Stimulated activated CD4-positive, alpha-beta T cell treated with anti-CD3 and anti-CD28 coated beads, Interleukin-1b, Interleukin-23, amount 100 ng/mL, for 48 hours (primary cell): ENCODE measurements at places on chromosomes 16 and 17.
A peak's percentile ranks its signal among the peaks of the same experiment; 100 is the strongest.

DNA sequence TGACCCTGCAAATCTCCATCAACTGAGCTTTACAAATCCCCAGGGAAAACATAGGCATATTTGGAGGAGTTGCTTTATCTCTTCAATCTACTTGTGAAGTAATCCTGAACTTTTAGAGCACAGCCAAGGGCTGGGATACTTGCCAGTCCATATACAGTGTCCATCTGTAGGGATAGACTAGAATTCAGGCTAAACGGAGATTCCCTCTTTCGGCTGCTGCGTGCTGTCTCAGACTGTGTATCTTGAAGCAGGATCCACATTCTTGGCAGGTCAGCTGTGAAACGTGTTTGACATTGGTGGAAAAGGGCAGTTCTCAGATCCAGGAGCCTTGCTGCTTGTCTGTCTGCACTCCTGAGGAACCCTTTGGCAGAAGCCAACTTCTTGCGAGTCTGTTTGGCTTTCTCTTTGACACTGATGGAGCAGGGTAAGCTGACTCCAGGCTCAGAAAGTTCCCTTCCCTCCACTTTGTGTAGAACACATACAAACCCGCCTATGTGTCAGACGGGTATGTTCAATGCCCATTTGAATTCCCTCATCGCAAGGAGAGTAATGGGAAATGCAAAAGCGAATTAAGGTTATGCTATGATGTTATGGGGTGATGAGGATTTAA, 221.8 kb downstream of the MAP2K4 start:
- no peak for DNase-seq

- no peak for DNase-seq
Observed at GRCh38 chr16:87828071-87828906, 41.0 kb downstream of the SLC7A5 start.

GRCh38 chr16:4578961-4579530, 22.9 kb downstream of the C16orf96 start:
- no peak for DNase-seq

- DNase-seq, result no peak
Observed at GRCh38 chr17:42817866-42818265, 6.2 kb downstream of the BECN1 start.

- no peak for DNase-seq
Observed at GRCh38 chr17:46035112-46035818, 36.2 kb downstream of the STH start.

GRCh38 chr16:72769876-72770275, 278.1 kb downstream of the ZFHX3 start:
- DNase-seq, result no peak

GRCh38 chr17:79483842-79484241, 127.0 kb downstream of the RBFOX3 start:
- DNase-seq, result no peak

DNA sequence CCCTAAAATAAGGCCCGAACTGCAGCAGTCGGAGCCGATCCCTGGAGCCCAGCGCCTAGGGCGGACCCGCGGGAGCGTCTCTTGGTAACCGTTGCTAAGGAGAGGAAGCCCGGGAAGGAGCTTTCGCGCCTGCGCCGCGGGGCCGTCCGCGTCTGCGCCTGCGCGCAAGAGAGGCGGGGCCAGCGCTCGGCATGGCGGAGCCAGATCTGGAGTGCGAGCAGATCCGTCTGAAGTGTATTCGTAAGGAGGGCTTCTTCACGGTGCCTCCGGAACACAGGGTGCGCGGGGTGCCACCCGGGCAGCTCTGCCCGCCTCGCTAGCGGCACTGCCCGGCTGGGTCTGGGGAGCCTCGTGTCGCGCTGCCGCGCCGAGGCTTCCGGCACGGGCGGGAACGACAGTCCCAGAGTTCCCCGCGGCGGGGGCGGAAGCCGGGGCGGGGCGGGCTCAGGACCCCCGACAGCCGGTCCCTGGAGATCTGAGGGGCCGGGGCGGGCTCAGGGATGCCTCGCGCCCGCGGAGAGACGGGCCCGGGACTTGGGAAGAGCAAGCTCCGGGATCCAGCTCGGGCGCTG, at the start of gene CDK10:
Gene CDK10, plus strand, starts transcription at position 170 of the 572 bp plus-strand sequence. Its CDS starts 22 bp downstream, at position 192.
- DNase-seq, result peak; percentile 89

- no peak for DNase-seq
Observed at GRCh38 chr17:75341784-75342486, 52.7 kb upstream of the SLC25A19 start.

- peak; percentile 52 for DNase-seq
Observed at GRCh38 chr16:71855937-71856662, 10.3 kb downstream of the ATXN1L start.

GRCh38 chr16:49365711-49366509, 7.7 kb upstream of the C16orf78 start:
- no peak for DNase-seq

DNA sequence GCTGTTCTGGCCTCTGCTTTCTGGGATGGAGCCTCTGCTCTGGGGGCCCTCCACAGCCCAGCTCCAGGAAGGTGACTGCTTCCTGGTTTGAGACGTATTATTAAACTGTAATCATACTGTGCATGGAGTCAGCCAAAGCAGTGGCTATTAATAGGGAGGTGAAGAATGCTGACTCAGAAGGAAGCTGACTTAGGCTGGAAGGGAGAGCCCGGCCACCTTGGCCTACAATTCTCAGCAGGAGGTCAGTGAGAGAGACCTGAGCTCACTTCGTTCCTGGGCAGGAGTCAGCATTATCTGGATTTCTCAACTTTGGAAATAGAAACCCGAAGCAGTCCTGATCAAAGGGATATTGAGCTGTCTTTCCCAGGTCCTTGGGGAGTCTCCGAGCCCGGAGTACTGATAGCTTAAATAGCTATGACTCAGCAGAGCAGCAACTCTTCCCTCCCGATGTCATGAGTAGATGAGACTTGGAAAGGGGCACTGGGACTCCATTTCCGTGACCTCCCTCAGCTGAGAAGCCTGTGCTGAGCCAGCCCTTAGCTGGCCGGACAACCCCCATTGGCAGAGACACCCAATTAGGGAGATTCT, 91.8 kb downstream of the YPEL2 start:
- DNase-seq, result no peak

DNA sequence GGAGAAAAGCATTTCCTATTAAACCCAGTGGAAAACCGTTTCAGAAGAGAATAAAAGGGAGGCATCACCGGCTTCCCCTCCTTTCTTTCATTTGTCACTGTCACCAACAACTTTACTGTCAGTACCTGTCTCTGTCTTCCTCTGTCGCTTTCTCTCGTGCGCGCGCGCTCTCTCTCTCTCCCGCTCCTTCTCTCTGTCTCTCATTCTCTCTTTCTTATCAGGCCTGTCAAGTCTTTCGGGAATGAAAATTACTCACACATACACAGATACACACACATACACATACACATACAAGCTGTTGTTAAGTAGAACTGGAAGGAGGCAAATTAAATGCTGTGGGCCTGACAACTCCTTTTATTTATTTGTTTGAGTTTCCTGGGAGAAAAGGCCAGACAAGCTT, 17.6 kb downstream of the MYOCD start:
- DNase-seq, result no peak

DNA sequence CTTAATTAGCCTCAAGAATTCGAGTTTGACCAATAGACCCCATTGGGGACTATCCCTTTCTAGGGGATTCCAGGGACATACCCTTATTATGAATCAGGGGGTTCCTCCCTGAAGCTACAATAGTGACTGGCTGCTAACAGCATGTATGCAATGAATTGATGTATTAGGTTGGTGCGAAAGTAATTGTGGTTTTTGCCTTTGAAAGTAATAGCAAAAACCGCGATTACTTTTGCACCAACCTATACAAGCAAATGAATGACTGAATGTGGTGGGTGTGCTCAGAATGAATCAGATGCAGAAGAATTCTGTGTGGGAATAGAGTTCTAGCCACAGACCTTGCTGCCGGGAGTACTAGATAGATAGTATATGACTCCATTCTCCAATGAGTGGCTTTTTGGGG, 76.7 kb downstream of the HLF start:
- peak; percentile 11 for DNase-seq

DNA sequence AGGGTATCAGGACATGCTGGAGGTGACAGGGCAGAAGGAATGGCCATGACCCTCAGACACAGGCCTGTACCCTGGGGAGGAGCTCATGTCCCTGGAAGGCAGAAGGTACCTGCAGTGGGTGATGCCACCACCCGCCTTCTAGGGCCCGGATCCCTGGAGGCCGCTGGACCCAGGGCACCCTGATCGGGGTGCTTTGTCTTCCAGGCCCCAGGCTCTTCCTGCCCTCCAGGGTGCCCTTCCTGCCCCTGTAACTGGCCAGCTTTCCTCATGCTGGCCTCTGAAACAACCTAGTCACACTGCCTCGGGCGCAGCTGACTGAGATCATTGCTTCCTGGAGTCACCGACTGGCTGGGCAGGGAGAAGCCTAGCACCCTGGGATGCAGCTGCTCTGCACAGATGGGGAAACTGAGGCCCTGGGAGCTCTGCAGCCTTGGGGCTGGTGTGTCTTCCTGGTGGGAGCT, 5.8 kb downstream of the ADCY7 start:
- no peak for DNase-seq

- no peak for DNase-seq
Observed at GRCh38 chr17:1150863-1151600, 28.7 kb downstream of the ABR start.

- no peak for DNase-seq
Observed at GRCh38 chr17:81403671-81404534, 8.6 kb downstream of the BAHCC1 start.

- DNase-seq, result no peak
Observed at GRCh38 chr17:82972836-82973372, 106.5 kb upstream of the METRNL start.

DNA sequence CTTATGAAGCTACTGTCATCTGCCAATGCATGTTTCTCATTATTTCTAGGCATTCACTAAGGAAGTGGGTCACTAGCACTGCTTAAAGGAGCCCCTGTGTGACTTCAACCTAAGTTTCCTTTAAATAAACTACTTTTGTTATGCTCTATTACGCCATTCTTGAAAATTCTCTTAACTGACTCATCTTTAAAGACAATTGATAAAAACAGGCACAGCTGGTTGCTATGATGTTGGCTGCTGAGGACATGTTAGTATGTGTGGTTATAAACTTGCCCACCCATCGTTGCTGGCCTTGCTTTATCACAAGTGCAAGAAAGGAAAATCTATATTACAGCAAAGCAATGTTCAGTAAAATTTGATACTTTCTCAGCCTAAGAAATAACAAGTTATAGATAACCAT, 75.8 kb upstream of the CNTNAP4 start:
- no peak for DNase-seq

DNA sequence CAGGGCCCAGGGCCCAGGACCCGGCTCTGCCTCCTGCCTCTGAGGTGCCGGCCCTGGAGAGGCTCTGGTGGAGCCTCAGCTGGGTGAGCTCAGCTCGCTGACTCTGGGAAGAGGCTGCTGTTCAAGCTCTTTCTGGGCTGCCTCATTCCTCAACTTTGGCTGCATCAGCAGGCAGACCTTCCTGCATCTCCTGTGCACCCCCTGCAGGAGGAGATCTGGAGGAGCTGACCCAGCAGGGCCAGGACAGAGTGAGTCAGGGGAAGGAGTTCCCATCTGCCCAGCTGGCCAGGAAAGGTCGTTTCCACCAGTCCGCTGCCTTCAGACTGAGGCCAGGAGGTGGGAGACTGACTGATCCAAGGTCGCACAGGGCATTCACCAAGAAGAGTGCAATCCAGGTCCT, 10.7 kb downstream of the CRHR1 start:
- no peak for DNase-seq

- DNase-seq, result no peak
Observed at GRCh38 chr16:67023689-67024088, 5.3 kb upstream of the CBFB start.

GRCh38 chr16:53281280-53281679, 153.0 kb upstream of the RBL2 start:
- DNase-seq, result no peak

DNA sequence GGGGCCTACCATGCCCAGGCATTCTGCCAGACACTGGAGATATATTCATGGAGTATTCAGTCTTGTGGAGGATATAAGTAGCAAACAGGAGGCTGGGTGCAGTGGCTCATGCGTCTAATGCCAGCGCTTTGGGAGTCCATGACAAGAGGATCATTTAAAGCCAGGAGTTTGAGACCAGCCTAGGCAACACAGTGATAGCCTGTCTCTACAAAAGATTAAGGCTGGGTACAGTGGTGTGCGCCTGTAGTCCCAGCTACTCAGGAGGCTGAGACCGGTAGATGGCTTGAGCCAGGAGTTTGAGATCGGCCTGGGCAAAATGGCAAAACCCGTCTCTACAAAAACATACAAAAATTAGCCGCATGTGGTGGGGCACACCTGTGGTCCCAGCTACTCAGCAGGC, 37.7 kb upstream of the CDH3 start:
- no peak for DNase-seq

DNA sequence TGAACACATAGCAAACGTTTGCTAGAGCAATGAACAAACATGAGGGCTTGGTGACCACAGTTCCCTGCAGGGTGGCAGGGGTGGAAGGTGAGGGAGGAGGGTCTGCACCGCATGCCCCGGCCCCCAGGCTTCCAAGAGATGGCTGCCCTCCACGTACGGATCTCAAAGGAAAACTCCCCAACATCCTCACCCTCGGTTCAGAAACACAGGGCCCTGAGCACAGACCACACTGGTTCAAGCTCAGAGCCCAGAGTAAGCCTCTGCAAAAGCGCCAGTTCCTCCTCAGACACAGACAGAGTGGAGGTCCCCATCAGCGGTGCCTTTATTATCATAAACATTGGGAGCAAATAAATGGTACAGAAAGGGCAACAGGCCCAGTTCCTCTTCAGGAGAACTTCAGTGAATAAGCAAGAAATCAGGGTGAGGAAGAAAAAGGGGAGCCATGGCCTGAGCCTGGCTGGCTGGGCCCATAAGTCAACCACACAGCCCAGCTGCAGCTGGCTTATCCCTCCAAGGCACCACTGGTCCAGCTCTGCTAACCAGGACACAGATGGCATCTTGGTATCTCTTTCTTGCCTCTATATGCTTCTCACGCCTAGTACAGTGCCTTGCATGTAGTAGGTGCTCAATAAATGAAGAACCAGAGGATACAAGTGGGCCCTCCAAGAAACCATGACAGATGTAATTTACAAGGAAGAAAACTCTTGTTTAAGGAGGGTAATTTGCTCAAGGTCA, 11.0 kb downstream of the MPO start:
- DNase-seq, result no peak

GRCh38 chr17:74045608-74046280, 157.7 kb upstream of the RPL38 start:
- DNase-seq, result no peak

GRCh38 chr16:10895053-10895946, 18.3 kb downstream of the CIITA start:
- DNase-seq, result no peak

- DNase-seq, result no peak
Observed at GRCh38 chr17:75077072-75077495, 10.7 kb upstream of the SLC16A5 start.

- DNase-seq, result no peak
Observed at GRCh38 chr16:56747486-56748045, 17.6 kb downstream of the NUP93 start.
